Stimulated activated naive CD4-positive, alpha-beta T cell (primary cell): ENCODE measurements at places on chromosomes 1 and 21.

DNA sequence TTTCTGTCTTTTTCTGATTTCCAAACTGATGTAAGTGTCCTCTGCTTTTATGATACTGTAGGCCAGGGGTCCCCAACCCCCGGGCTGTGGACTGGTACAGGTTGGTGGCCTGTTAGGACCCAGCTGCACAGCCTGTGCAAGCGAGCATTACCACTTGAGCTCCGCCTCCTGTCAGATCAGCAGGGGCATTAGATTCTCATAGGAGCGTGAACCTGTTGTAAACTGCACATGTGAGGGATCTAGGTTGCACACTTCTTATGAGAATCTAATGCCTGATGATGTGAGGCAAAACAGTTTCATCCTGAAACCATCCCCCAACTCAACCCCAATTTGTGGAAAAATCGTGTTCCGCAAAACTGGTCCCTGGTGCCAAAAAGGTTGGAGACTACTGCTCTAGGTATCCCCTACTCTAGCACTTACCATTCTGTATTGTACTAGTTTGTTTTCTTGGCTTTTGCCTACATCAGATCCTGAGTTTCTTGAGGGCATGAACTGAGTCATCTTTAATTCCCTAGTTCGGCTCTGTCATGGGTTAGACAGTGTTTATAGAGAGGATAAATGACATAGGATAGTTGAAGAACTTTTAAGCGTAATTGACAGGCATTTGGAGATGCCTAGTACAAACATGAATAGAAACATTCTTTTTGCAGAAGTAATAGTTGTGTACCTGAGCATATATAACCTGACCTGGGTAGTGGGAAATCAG, 4.1 kb downstream of the ABCD3 start:
- no peak for DNase-seq

DNA sequence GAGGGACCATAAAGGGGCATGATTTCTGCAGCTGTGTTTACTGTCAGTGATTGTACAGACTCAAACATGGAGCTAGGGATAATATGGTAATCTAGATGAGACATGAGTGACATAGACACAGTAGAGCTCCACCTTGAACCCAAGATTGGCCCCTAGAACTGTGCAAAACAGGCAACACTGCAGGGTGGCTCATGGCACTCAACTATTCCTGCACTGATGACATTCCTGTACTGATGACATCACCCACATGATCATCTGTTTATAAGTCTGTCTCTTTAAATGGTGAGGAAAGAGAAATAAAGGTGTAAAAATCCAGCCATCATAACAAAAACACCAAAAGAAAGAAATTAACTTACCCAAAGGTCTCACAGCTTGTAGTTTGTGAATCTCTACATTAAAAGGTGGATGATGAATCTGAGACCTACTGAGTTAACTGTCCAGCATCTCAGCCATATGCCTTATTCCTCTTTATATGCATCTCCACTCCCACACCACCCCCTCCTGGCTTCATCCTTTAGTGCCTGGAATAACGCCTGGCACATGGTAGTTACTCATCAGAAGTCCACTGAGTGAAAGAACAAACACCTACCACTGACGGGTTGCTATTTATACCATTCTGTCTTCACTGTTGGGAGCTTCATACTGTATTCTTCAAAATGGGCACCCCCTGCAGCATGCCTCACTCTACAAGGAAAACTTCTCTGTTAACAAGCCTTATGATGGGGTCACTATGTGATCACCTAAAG, at the start of gene LRRC53:
Gene LRRC53, minus strand, starts transcription at position 442 of the 746 bp plus-strand sequence. CDS start 29,262 bp downstream, outside the sequence.
- DNase-seq = no peak

DNA sequence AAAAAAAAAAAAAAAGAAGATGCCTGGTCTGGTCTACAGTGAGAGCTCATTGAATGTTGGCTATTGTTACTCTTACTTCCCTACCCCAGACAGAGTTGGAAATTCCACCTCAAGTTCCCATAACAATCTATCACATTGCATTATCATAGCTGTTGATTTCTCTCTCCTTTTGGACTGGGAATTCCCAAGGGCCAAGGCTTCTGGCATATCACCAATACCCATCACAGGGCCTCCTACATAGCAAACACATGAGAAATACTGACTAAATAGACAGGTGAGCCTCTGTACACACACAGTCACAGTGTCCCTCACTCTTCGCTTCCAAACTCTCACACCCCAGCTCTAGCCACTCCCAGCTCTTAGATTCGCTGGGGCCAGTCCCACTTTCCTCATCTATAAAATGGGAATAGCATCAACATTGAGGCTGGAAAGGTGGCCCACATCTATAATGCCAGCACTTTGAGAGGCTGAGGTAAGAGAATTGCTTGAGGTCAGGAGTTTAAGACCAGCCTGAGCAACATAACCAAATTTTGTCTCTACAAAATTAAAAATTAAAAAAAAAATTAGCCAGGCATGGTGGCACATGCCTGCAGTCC, 6.4 kb downstream of the PTAFR start:
- no peak for DNase-seq

DNA sequence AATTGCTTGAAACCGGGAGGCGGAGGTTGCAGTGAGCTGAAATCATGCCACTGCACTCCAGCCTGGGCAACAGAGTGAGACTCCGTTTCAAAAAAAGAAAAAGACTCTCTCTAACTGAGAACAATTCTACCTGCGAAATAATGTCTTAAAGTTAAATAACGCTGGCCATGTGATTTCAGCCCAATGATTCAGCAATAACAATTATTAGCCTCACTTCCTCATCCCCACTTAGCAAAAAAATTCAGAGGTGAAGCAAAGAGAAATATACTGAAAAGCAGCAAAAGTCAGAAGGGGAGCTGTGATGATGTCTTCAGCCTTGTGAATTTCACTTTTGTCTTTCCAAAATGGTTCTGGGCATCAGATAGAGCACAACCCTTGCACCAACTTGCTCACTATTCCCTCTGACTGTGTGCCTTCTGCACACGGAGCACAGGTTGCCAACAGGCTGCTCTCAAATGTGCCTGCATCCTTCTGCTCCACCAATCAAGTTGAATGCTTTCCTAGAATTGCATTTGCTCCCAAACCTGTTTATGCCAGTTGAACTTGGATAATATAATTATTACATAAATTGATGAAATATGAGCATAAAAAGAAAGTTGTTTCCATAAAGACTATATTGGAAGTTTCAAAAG, 79.8 kb upstream of the IPO9 start:
- no peak for DNase-seq

- DNase-seq = no peak
These were observed 148.6 kb upstream of the CD34 start for GRCh38 chr1:208059409-208060001.

- no peak for DNase-seq
These were observed 386.8 kb downstream of the KCNH1 start for GRCh38 chr1:210747112-210747511.

DNA sequence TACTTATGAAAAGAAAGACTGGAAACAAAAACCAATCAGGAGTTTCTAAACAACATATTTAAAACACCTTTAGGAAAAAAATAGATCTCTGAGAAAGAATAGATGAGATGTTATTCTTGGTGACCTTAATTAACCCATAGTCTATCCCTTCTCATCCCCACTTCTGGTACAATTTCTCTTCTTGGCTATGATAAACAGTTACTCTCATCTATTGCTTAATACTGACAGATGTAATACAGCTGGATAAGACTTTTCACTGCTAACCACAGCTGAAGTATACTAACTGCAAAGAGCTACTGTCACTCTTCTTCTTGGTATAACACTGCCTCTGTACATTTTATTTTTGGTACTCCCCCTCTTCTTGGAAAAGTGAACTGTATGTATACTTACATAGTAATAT, 15.2 kb downstream of the EXTL2 start:
- DNase-seq = no peak
